ENCODE measurements at places on chromosomes 2 and 18.
A peak's percentile ranks its signal among the peaks of the same experiment; 100 is the strongest.

DNA sequence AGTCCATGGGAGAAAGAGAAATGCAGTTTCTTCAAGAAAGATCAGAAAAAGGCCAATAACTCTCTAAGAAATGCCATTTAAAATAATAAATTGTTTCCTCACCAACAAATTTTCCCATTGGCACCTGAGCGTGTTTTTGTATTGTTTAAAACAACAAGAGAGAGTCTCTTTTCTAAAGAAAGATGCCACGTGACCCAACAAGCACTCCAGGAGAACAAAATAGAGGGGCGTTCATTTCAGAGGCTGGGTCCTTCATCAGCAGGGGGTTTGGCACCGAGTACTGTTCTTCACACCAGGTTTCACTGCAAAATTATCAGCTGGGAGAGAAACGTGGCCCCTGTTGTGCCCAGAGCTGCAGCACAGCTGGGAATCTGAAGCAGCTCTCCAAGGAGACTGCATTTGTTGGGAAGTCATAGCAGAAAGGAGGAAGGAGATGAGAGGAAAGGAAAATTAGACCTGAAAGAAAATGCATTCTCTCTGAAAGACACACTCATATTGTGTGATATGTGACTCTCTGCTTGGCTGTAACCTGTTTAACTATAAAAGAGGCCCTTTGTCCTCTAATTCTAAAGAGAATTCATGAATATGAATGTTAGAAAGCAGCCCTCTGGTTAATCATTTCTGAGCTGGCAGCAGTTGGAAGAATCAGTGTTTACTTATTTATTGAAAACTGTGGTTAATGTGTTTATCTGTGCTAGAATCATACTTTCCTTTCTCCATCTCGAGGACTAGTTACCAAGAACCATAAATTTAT is 205.3 kb upstream of the CDH20 start:
- no peak for DNase-seq

- DNase-seq, result no peak
Observed at GRCh38 chr18:34598120-34598635, 111.9 kb upstream of the DTNA start.

- no peak for DNase-seq
Observed at GRCh38 chr2:71309-72035, 25.2 kb upstream of the FAM110C start.

- DNase-seq, result peak; percentile 99
Observed at GRCh38 chr2:102063941-102064678, 72.3 kb downstream of the IL1R2 start.

DNA sequence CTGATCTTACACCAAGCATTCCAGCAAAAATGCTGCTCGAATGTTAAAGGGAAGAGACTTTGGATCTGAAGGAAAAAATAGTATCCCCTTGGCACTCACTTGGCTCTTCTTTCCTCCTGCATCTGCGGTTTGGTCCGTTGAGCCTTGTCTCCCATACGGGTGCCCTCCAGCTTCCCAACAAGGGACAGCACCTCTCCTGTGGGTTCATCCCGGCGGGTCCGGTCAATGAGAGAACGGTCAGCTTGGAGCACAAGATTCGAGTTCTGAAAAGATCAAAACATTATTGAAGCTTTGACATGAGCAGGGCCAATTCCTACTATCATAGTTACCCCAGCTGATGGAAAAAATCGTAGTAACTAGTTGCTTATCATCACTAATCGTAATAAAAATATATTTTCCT is 740 bp downstream of the SNRNP200 start:
- DNase-seq, result no peak

GRCh38 chr2:201357221-201357620 is at the start of gene FLACC1:
Gene FLACC1, minus strand, starts transcription at chr2:201357345. Its CDS starts 5,941 bp downstream, at chr2:201351404.
- peak; percentile 71 for DNase-seq

GRCh38 chr2:146258071-146258470 is 1586.8 kb upstream of the ACVR2A start:
- DNase-seq, result no peak

- DNase-seq, result no peak
Observed at GRCh38 chr2:185384822-185385560, 353.6 kb upstream of the FSIP2 start.

DNA sequence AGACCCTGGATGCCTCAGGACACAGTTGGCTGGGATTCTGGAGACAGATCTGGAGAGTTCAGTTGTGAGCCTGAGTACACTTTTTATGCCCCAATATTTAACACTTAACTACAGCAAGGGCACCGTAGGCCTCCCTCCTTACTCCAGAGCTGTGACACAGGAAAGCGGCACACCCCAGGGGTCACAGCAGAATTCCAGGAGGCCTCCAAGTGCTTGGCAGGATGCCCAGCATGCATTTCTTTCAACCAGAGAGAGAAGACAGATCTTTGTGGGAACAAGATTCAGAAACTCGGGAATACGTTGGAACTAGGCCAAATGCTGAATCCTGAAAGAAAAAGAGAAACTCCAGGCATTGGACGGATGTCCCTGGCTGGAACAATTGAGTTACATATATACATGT is 199.2 kb upstream of the NT5C1B start:
- peak; percentile 5 for DNase-seq

DNA sequence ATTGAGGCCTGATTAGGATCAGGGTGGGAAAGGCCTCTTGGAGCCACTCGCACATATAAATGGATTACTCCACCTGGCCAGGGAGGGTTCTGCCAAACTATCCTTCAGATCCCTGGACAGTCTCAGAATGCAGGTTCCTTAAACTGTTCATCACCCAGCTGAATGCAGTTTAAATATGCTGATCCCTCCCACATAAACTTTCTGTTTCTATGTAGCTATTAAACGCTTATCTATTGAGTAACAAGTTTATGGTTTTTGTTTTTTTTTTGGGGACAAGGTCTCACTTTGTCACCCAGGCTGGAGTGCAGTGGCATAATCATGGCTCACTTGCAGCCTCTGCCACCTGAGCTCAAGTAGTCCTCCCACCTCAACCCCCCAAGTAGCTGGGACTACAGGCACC is 1.9 kb downstream of the CAD start:
- DNase-seq, result no peak

- DNase-seq, result no peak
Observed at GRCh38 chr2:95298486-95299111, 1.5 kb downstream of the KCNIP3 start.

- no peak for DNase-seq
Observed at GRCh38 chr2:68594041-68594440, 49.3 kb upstream of the PROKR1 start.

DNA sequence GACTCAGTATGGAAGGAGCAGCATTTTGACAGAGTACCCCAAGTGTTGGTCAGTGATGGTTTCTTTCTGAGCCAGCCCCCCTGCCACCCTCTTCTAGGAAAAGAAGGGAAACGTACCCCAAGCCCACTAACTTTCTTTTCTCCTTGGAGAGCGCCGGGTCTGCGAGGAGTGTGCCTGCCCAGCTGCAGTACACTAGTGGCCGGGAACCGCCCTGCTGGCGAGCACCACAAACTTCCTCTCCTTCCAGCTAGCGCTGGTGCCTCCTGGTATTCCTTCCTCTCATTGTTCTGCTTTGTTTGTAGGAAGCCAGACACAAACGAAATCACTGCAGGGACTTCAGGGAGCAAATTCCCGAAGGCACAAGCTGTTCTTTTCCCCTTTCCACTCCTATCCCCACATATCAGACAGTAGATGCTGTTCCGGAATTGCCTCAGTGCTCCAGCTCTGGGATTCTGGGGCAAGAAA is 1.8 kb downstream of the CCDC85A start:
- DNase-seq, result peak; percentile 57

DNA sequence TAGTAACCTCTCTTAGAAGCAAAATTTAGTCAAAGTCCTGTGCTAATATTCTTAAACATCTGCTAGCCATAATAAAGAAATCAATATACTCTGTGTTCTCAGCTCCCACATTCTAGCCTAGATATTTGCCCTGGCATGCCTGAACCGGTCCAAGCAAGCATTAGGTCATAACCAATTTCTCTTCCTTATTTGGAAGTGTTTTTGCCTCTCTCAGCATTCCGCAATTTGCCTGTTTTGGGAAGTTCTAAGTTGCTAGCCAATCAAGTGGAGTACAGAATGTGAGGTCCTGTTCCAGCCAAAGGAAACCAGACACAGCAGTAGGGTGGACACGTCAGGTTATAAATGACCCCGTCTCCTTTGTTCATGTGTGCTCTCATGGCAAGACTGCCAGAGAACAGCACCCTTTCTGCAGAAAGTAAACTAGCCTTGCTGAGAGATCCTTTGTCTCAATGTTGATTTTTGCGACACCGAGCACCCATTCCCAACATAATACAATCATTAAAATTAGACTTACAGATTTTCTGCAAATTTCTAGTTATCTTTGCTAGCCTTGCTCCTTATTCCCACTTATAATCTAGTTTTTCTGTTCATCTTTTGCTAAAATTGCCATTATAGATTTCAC is 13.0 kb upstream of the SULT1C4 start:
- peak; percentile 34 for DNase-seq

DNA sequence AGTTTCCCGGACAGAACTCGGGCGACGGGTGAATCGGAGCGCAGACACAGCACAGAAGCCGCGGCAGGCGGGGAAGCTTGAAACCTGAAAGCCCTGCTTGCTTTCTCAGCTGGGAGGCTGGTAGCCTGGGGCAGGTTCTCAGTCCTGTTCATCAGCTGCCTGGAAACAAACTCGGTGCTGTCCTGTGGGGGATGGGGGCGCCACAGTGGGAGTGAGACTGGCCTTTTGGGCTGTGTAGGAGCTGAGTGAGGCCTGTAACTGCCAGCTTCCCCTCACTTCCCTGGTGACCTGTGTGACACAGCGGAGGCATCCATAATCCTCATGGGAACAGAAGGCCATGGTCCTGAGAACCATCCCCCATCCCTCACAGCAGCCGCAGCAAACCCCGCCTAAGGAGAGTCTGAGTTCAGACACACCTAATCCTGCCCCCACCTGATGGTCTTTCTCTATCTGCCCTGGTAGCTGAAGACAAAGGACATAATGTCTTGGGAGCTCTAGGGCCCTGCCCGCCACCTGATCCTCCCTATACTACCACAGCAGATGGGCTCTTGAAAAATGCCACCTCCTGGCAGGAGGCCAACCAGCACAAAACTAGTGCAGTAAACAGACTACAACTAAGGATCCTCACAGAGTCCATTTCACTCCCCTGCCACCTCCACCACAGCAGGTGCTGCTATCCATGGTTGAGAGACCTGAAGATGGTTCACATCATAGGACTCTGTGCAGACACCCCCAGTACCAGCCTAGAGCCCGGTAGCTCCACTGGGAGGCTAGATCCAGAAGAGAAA is 52.7 kb upstream of the LDLRAD4 start:
- DNase-seq, result no peak

GRCh38 chr18:7000484-7001096 is 117.0 kb downstream of the LAMA1 start:
- peak; percentile 40 for DNase-seq

GRCh38 chr18:33034945-33035344 is 262.1 kb upstream of the KLHL14 start:
- no peak for DNase-seq

- DNase-seq, result peak; percentile 79
Observed at GRCh38 chr2:14632133-14632936, at the start of gene LRATD1. Gene LRATD1, plus strand, starts transcription at chr2:14632717. Its CDS starts 1,263 bp downstream, at chr2:14633980.

- DNase-seq, result no peak
Observed at GRCh38 chr2:8258406-8258805, 423.4 kb upstream of the ID2 start.

- peak; percentile 61 for DNase-seq
Observed at GRCh38 chr18:75070625-75071483, 138.1 kb downstream of the PTGR3 start.

- no peak for DNase-seq
Observed at GRCh38 chr2:38722271-38723061, 28.7 kb downstream of the SRSF7 start.

DNA sequence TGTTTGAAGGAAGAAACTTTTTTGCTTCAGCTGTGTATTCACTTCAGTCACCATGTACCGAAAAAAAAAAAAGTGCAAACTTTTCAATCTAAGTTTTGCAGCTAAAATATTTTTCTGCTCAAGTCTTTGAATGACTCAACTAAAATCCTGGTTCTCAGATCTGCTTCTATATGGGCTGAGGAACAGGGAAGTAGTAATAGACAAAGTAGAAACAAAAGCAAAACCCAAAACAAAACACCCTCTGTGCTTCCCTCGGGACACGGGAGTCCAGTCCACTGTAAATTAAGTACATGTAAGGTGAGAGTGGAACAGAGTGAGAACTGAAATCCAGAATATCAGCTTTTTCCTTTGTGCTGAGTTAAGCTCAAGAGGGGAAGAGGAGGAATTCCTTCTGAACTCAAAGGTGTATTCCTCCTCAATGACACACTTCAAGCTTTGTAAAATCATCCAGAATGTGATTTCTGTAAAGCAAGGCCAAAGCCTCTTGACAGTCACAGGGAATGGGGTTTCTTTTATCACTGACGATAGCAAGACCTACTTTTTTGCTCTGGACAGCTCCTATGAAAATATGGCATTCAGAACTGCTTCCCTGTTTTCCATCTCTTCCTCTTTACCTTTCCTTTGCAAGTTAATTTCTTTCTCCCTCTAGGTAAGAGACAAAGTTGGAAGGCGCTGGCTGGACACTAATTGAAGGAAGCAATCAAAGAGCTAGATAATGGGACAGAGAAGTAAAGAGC is 433.5 kb upstream of the MMADHC start:
- no peak for DNase-seq

- DNase-seq, result no peak
Observed at GRCh38 chr2:152350155-152350679, 15.2 kb downstream of the FMNL2 start.

- no peak for DNase-seq
Observed at GRCh38 chr2:20021405-20022009, 9.0 kb upstream of the MATN3 start.

- DNase-seq, result no peak
Observed at GRCh38 chr18:78977637-78978348, 1.8 kb upstream of the SALL3 start.

DNA sequence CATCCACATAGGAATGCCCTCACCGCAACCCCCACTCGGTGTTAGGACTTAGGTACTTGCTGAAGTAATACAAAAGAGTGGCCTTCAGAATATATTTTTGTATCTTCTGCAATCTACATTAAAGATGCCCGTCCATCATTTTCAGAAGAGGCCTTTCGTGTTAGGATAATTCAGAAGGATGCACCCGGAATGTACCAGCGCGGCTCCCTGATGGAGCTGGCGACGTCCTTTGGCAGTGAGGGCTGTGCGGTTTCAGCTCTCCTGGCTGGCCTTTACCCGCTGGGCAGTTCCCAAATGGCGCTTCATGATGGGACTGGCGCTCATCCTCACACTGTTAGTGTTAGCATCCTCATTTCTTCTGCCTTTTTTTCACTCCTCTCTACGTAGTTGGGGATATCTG is 15.3 kb downstream of the TWIST2 start:
- DNase-seq, result peak; percentile 75

- no peak for DNase-seq
Observed at GRCh38 chr2:18885457-18885856, 296.1 kb upstream of the NT5C1B start.

- no peak for DNase-seq
Observed at GRCh38 chr2:176643646-176644045, 374.4 kb downstream of the MTX2 start.

DNA sequence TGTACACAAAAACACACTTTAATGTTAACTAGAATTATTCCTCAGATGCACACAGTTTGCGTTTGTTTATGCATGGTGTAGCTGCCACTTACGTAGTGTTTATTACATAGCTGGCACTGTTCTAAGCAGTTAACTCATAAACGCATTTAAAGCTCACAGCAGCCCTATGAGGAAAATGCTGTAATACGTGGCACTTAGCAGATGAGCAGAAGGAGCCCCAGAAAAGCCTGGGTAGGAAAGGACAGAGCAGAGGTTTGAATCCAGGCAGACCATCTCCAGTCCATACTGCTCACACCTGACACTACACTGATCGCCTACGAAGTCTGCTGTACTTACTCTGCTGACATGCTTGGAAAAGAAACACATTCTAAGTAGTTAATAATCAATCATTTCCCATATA is 66.6 kb downstream of the BCL2 start:
- no peak for DNase-seq

- peak; percentile 53 for DNase-seq
Observed at GRCh38 chr18:48600456-48601090, 61.7 kb downstream of the CTIF start.

Data from AG10803 (cell line).